Progenitor cell of endocrine pancreas (in vitro differentiated cells): ENCODE measurements at places on chromosomes 12 and 14. TPM values are rescaled to one million over a fixed set of nuclear protein-coding genes. Genes with fewer than 3 reads are reported as not detected.

- DNase-seq, result peak; percentile 44
- H3K27me3 ChIP-seq, result peaks cover under 1% of the 10 kb centered on the region
- H3K27ac ChIP-seq, result peak overlapping the region; percentile 83
These were observed 2.4 kb downstream of the NCOR2 start for GRCh38 chr12:124564971-124565491.

DNA sequence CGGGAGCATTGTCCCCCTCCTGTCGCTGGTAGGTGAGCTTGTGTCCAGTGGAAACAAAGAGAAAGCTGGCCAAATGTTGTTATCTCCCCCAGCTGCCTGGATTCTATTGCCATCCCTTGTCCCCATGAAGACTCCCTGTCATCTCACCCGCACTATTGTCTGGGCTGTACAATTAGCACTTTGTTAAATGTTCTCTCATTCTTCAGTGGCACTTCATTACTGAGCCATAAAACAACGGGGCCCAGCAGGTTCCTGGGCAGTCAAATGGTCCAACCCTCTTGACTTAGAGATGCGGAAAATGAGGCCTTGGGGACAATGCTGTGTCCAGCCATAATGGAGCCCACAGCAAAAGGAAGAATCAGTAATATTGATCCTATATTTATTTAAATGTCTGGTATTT, 13.2 kb upstream of the COL2A1 start:
- no peak overlapping the region for H3K4me3 ChIP-seq
- H3K4me1 ChIP-seq, result peaks cover 14% of the 10 kb centered on the region
- no peak overlapping the region for H3K27ac ChIP-seq
- no peaks in the 10 kb centered on the region for H3K36me3 ChIP-seq

DNA sequence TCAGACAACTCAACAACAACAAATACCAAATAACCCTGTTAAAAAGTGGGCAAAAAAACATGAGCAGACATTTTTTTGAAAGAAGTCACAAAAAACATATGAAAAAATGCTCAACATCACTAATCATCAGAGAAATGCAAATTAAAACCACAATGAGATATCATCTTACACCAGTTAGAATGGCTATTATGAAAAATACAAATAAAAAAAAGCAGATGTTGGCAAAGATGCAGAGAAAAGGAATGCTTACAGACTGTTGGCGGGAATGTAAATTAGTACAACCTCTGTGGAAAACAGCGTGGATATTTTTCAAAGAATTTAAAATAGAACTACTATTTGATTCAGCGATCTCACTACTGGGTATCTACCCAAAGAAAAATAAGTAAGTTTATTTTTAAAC, 114.0 kb downstream of the SLC38A4 start:
- H3K27me3 ChIP-seq, result no peaks in the 10 kb centered on the region
- no peak overlapping the region for H3K4me3 ChIP-seq
- no peak for DNase-seq

DNA sequence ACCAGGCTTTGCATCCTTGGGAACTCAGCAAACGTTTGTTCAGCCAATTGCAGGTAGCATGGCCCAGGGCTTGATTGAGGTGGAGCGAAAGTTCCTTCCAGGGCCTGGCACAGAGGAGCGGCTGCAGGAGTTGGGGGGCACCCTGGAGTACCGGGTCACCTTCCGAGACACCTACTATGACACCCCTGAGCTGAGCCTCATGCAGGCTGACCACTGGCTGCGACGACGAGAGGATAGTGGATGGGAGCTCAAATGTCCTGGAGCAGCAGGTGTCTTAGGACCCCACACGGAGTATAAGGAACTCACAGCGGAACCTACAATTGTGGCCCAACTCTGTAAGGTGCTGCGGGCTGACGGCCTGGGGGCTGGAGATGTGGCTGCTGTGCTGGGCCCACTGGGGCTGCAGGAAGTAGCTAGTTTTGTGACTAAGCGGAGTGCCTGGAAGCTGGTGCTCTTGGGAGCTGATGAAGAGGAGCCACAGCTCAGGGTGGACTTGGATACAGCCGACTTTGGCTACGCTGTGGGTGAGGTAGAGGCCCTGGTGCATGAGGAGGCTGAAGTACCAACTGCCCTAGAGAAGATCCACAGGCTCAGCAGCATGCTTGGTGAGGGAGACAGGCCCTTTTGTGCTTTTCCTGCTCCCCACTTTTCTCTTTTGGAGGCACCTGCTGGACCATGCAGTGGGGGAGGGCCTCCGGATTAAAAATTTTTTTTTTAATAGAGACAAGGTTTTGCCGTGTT, 799 bp downstream of the THTPA start:
- no peak for DNase-seq
- H3K4me1 ChIP-seq, result peaks cover 18% of the 10 kb centered on the region
- H3K27me3 ChIP-seq, result no peaks in the 10 kb centered on the region

DNA sequence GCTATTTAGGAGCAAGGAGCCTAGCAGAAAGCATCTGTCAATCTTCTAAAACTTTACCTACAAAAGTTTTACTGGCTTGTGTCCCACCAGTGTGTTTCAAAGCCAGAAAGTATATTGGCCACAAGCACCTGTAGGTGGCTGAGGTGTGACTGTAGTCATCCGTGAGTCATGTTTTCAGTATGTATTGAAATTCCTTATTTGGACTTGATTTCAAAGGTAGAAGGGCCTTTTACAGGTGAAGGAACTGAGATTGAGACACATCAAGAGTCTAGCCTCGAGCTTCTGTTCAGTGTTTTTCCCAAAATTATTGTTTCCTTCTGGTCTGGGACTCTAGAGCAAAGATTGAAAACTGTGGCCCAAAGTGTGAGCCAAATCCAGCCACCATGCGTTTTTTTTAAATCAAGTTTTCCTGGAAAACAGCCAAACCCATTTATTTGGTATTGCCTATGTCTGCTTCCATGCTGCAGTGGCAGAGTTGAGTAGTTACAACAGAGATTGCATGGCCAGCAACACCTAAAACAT, 195.3 kb upstream of the BCL2L14 start:
- no peaks in the 10 kb centered on the region for H3K27me3 ChIP-seq
- no peak overlapping the region for H3K4me3 ChIP-seq
- no peak for DNase-seq
- peaks cover 26% of the 10 kb centered on the region for H3K36me3 ChIP-seq

- H3K4me1 ChIP-seq, result no peaks in the 10 kb centered on the region
- peaks cover 1% of the 10 kb centered on the region for H3K27me3 ChIP-seq
- no peak overlapping the region for H3K4me3 ChIP-seq
These were observed 986.1 kb upstream of the FLRT2 start for GRCh38 chr14:84543859-84544258.

The ACSM4 gene
- total RNA-seq, result not detected in 2 replicates
